CD4-positive, alpha-beta T cell treated with Interleukin-21 for 1 hour (primary cell): ENCODE measurements at places on chromosomes 16 and 17.
A peak's percentile ranks its signal among the peaks of the same experiment; 100 is the strongest.

DNA sequence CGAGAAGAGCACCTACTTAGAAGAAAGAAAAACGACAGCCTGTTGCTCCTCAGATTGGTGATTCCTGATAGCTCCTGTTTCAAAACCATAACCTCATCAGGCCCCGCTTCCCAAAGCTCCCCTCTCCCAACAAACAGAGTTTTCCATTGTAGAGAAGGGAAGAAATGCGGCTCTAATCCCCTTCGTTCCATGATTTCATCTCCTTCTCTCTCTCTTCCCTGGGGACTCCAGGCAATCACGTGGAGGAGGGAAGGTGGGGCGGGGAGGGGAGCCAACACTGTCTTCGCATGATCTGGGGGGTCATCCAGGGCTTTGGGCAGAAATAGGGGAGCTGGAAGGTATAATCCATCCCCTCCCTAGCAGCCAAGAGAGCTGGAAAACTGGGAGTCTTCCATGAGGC, 43.4 kb downstream of the MEOX1 start:
- DNase-seq: no peak

DNA sequence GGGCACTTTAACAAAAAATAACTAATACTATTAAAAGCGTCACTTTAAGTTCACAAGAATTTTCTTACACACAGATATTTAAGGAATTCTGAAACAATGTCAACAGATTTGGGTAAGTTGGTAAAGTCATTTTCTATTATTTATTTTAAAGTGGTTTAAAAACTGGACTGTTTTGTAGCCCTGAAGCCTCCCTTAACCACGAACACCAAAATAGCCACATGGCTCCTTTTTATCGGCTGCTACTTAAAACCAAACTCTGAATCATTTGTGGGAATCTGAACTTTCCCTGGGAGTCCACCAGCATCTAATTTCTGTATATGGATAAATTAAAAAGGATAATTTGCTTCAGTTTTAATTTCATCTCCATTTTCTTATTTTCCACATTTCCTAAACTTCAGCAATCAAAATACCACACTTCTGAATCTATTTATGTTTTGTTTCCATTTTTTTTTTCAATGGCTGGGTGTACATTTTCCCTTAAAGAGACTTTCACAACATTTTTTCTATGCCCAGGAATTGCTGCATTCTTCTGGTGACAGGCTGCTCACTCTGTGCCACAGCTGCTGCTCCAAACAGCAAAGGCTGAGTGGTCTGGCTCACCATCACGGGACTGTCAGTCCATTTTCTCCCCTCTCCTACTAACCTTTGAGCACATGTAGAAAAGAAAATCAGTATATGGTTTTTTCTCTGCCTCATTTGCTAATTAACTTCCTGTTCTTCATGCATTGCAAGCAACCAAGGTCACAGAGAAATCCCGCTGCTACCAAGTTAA, 255.5 kb upstream of the KCNJ16 start:
- no peak for DNase-seq

GRCh38 chr16:29665294-29666077, 2.4 kb downstream of the SPN start:
- DNase-seq: peak; percentile 44

DNA sequence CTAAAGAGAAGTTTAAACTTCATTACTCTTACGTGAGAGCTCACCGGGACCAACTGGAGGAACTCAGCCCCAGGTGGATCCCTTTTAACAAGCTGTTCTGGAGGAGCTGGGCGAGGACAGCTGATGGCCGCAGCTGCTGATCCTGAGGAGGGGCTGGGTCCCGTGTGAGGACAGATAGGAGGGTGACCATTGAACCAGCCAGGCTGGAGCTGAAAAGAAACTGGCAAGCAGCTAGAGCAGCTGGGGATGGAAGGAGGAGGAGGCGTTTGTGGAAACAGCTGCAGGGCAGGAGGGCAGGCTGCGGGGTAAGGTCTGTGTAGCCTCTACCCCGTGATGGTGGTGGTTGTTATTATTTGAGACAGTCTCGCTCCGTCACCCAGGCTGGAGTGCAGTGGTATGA, 119.5 kb downstream of the AATF start:
- DNase-seq: no peak

- no peak for DNase-seq
Observed at GRCh38 chr16:82672676-82673075, 45.9 kb downstream of the CDH13 start.

DNA sequence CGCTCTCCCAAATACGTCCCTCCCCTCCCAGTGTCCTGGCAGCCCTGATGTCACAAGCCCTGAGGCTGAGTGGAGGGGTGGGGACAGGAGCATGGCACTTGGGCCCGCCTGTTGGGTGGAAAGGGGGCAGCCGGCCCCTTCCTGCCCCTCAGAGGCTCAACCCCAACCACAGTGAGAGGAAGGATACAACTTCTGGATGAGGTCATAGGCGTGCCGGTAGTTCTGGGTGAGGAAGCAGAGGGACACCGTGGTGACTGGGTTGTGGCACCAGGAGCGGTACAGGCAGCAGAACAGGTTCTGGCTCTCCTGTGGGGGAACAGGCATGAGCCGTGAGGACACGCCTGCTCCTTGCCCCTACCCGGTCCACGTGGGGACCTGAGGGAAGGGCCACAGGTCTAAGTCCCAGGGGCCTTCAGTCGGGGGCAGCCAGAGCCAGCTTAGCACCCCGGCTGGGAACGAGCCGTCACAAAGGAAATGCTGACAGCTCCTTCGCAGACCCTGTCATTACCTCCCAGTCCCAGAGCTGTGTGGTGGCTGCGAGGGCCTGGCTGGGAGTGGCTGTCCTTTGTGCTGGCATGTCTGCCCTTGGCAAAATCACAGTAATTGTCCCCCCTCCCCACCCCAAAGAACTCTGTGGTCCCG, 11.2 kb upstream of the MTSS2 start:
- DNase-seq: peak; percentile 5

DNA sequence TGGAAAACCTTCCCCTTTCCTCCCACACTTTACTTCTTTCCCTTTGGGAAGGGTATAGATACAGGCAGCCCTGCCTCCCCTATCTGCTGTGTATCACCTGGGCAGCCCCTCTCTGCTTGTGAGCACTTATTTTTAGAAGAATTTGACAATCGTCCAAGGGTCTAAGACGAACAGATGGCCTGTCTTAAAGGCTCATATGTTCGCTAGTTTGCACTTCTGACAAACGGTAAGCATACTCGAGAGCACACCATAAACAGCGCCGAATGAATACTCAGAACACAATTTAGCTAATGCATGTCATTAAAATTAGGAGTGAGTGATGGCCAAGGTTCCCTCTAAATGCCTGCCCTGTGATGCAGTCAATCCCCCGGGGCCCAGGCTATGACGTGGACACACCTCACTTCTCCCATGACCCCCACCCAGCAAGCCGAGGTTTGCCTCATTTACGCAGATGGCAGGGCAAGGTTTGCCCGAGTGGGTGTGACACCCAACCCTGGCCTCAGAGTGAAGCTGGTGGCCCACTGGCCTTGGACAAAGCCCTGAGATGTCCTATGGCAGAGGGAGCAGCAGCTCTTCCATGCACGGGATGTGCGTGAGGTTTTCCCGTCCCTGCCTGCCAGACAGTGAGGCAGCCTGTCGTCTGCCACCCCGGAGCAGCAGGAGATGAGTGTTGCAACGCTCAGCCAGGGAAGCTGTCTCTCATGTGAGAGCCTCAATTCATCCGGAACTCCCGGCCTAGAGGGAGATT, 125.2 kb downstream of the C16orf78 start:
- DNase-seq: no peak

- no peak for DNase-seq
Observed at GRCh38 chr17:40460968-40461731, 17.9 kb downstream of the IGFBP4 start.

GRCh38 chr17:43662413-43663141, 855 bp upstream of the MEOX1 start:
- peak; percentile 15 for DNase-seq

- no peak for DNase-seq
Observed at GRCh38 chr16:24101431-24101830, 154.7 kb upstream of the CACNG3 start.

- DNase-seq: no peak
Observed at GRCh38 chr16:66598111-66598510, 6.4 kb upstream of the CMTM3 start.

DNA sequence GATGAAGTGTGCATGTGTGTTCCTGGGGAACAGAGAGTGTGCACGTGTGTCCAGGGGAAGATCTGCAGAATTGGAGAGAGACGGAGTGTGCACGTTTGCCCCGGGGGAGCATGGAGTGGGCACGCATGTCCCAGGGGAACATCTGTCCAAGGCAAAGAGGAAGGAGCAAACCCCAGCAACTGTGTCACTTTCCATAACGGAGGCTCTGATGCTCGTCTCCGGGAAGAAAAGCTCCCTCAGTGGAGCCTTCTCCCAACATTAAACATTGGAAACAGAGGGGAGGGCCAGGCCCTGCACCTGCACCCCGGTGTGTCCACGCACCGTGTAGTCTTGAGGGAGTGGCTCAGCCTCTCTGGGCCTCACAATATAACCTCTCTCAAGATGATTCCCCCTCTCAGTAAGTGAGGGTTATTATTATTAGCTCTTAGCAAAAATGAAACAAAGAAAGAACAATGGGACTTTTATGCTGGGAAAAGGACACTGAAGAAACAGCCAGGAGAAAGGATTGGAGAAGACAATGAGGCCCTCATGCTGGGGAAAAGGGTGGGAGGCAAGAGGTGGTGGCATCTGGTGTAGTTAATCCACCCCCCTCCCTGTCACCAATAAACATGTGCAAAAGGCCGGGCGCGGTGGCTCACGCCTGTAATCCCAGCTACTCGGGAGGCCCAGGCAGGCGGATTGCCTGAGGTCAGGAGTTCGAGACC, 7.6 kb downstream of the RAB40B start:
- no peak for DNase-seq

DNA sequence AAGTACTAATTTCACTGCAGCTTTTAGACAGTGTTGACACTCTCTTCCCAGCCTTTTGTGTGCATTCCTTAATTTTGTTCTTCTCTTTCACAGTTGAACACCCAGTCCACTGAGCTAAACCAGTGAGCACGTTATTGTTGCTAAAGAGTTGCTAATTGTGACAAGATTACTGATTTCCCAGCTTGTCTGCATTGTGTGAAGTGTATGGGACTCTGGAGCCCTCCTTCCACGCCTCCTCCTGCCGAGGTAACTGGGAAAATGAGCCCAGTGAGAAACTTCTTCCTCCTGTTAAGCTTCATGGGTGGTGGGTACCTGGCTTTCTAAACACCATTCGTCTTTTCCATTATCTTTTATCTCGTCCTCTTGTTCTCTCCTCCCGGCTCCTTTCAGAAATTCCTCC, 29.8 kb upstream of the DNAH17 start:
- DNase-seq: no peak

DNA sequence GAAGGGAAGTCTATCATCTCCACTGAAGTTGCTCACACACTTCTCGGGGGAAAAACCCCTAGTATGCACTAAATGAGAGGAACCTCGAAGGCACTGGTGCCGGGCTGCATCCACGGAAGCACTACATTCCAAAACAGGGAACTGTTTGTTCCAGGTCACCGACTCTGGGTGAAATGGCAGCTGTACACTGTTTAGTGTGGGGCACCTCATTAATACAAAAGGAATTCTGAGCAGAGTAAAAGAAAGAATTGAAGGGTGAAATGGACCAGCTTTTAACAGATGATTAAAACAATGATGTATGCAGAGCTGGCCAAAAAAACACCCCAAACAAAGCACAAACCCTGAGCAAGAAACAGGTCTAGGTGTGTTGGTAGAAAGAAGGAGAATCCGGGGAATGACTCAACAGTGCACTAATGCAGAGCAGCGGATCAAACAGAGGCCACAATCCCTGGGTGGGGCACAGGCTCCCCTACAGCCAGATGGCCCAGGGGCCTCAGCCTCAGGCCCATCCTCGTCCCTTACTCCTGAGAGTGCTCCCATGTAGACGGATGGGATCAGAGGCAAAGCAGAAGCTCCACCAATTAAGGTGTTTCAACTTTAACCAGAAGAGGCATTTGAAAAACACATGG, 161.5 kb downstream of the ZFHX3 start:
- no peak for DNase-seq

DNA sequence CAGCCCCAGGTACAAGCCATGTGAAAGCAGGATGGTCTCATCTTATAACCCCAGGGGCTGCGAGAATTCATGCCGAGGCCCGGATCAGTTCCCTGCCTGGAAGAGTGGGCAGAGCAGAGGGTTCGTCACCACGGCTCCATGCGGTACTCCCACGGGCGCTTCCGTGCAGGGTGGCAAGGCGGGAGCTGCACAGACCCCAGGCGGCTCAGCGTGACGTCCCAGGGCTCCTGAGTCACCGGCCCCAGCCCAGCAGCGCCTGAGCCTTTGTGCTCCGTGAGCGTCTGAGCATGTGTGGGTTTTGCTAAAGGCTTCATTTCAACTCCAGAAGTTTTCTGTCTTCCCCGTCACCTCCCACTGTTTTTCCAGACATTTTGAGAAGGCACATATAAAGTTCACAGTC, 71.2 kb upstream of the CHMP6 start:
- DNase-seq: no peak

- DNase-seq: no peak
Observed at GRCh38 chr17:76784926-76785325, 47.0 kb downstream of the MFSD11 start.

DNA sequence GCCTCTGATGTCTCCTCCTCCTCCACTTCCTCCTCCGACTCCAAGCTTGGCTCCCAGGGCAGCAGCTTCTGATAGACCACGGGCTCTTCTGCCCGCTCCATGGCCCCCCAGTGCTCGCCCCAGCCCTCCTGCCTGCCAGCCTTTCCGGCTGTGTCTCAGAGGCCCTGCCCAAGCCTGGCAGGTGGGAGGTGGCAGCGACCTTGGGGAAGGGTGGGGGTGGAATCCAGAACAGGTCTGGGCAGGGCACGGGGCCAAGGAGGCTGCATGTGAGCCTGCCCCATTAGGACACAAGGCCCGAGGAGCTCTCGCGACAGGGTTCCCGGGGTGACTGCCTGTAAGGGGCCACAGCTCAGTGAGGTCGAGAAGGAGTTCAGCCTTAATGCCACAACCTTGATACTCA, at the start of gene GGT6:
GGT6 (minus strand) TSS at position 157 of the 400 bp plus-strand sequence; CDS start at position 101, 56 bp downstream.
- DNase-seq: no peak

DNA sequence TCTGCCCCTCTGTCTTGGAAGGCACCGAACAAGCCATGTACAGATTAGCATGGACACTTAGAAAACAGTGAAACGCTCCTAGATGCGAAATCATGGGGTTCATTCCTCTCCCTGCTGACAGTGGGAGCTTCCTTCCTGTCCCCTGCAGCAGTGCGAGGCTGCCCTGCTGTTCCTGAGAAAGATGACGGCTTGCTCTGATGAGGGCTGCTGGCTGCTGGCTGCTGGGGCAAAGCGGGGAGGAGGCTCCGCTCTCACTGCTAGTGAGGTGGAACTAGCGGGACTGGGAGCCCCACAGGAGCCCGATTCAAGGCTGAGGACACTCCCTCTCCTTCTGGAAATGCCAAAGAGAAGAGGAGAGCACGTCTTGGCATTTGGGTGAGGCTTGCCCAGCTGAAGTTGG, 25.9 kb upstream of the CACNG4 start:
- no peak for DNase-seq

GRCh38 chr17:17253406-17253805, 16.4 kb upstream of the FLCN start:
- DNase-seq: no peak

GRCh38 chr17:27818401-27819105, 18.2 kb upstream of the NOS2 start:
- no peak for DNase-seq
